ENCODE measurements at places on chromosomes 1 and 21. TPM values are rescaled to one million over a fixed set of nuclear protein-coding genes. Genes with fewer than 3 reads are reported as not detected.

Gene TFF3
- 1.00 TPM for total RNA-seq

GRCh38 chr1:154759196-154759595 is 110.9 kb downstream of the KCNN3 start:
- no peak for DNase-seq

GRCh38 chr1:28895896-28896608 is 18.3 kb upstream of the EPB41 start:
- DNase-seq, result no peak

DNA sequence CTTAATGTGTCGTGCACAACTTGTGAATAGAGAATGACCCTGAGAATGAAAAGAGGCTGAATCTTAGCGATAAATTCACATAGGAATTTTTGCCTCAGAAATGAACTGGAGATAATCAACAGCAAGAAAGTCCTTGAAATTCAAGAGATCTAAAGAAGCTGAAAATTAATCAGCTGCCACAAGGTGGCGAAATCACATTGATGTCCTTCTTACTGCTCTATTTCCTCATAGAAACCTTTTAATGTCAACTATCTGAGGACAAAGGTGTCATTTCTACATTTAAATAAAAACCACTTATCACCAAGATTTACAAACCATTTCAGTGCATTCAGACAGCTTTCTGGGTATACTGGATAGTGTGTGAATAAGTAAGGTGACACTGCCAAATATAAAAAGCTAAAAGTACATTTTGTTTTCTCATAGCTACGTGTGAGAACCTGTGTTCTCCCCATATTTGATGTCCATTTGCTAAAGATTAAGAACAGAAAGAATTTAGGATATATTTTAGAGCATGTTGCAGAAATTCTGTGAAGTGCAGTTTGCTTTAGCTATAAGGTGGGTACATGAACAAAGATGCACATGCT is 485.3 kb upstream of the PTBP2 start:
- DNase-seq, result no peak

DNA sequence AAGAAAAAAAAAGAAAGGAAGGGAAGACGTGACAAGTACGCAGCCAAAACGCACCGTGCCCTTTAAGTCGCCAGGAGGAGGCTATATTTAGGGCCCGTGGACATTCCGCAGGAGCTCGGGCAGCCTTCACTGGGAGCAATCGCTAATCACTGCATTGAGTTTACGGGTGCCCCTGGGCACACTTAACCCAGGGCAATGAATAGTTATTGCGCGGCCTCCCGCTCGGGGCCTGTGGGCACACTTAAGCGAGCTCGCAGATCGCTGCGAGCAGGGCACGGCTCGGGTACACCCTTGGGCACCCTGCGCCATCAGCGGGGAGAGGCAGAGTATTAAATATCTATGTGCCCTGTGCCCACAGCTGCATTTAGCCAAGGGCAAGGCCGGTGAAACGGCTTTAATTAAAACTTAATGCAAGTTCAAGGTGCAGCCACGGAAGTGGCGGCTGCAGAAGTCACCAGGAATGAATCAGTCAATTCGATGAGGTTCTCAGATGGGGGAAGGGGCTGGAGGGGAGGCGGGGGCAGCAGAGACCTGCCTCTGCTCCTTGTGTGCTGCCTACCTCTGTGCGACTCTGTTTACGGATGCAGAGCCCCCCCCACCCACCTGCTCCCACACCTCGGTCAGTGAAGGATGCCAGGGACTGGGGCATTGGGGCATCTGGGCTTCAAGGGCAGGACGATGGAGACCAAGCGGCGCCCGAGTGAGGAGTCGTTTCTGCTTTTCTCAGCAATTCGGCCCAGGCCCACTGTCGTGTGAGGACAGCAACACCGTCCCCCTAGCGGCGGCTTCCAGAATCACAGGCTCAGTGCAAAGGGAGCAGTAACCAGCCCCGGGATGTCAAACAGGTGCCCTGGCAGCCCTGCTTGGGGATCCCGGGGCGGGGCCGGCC is 51.8 kb upstream of the TARDBP start:
- peak; percentile 91 for DNase-seq

Gene KISS1
- total RNA-seq, result not detected

- DNase-seq, result no peak
Measured at GRCh38 chr1:170932236-170932635, 3.1 kb upstream of the MROH9 start.

- no peak for DNase-seq
Measured at GRCh38 chr21:23127973-23128372, 2129.8 kb downstream of the NCAM2 start.

Gene IFNAR2
- 8.7 TPM for total RNA-seq

DNA sequence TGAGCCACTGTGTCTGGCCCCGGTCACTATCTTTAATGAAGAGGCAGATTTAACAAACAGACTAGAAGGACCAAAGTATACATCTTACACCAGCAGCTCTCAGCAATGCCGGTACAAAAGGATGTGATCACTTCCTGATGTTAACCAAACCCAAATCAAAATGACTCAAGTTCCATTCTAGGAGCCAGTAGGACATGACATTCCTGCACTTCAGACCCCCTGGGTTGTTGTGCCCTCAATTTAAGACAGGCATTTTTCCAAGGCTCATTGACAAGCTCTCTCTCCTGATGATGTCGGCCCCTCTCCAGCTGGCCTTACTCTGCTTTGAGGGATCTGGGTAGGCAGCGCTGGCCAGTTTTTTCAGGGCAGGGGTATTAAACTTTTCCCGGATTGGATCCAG is 35.1 kb downstream of the YARS1 start:
- DNase-seq, result no peak

- DNase-seq, result no peak
Measured at GRCh38 chr1:156703336-156703735, 2.0 kb downstream of the CRABP2 start.

GRCh38 chr1:7608628-7609305 is 162.3 kb upstream of the VAMP3 start:
- no peak for DNase-seq

DNA sequence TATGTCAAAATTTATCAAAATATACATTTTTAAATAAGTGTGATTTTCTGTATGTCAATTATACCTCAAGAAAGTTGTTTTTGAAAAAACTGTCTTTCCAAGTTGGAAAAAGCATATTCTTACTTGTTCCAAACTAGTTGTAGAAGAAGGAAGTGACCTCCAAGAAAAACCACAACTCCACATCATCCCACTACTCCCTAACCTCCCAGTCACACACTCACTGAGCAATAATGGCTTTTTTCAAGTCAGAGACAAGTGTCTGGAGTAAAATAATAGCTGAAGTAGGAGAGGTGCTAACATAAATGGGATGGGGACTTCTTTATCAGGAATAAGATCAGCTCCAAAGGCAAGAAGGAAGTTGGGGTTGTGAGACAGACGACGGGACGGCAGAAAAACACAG is 13.4 kb downstream of the EPRS1 start:
- DNase-seq, result no peak

Gene SPRR2B
- total RNA-seq, result not detected

- no peak for DNase-seq
Measured at GRCh38 chr1:44072204-44072603, 40.9 kb upstream of the SLC6A9 start.

DNA sequence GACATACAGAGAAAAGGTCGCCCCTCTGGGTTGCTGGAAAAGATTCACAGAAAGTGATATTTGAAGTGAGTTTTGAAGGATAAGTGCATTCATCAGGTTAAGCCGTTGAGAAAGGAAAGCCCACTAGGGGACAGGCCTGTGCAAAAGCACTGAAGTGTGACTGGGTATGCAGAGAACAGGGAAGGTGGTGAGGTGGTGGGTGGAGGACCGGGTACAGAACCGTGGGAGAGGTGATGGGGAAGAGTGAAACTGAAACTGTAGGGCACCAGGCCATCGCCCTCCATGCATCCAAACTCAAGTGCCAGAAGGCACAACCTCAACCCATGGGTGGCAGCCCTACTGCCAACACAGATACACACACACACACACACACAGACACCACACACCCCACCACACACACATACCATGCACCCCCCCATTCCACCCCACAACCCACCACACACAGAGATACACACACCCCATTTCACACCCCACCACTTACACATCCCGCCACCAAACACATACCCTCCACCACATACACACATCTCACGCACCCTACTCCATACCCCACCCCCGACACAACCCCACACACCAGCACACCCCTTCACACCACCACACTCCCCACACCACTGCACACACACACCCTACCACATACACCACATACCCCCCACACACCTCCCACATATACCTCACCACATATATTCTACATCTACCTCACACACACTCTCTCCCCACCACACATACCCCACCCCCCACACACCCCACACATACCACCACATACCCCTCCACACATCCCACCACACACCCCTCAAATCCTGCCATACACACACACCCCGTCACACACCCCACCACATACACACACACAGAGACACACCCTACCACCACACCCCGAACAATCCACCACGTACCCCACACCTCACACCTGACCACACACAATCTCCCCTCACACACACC is 59.0 kb downstream of the TSEN15 start:
- DNase-seq, result no peak

Gene CNR2
- not detected for total RNA-seq

- no peak for DNase-seq
Measured at GRCh38 chr1:183838221-183838620, 33.3 kb downstream of the RGL1 start.

DNA sequence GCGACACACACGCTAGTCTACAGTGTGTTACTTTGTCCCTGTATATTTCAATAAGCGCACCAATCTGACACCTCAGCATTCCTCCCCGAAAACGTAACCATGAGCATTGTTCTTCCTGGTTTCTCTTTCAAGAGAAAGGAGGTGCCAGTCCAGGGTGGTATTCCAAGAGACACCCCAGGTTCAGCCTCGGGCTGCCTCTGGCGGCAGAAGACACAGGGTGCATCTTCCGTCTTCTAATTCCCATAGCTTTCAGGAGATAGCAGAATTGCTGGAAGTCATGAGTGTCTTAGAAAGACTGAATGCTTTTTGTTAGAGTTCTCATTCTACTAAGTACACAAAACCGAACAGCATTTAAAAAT is 15.9 kb upstream of the RGS8 start:
- no peak for DNase-seq

GRCh38 chr1:172874950-172875349 is 175.8 kb downstream of the TNFSF18 start:
- no peak for DNase-seq

GRCh38 chr1:232969799-232970198 is 19.4 kb downstream of the NTPCR start:
- no peak for DNase-seq

DNA sequence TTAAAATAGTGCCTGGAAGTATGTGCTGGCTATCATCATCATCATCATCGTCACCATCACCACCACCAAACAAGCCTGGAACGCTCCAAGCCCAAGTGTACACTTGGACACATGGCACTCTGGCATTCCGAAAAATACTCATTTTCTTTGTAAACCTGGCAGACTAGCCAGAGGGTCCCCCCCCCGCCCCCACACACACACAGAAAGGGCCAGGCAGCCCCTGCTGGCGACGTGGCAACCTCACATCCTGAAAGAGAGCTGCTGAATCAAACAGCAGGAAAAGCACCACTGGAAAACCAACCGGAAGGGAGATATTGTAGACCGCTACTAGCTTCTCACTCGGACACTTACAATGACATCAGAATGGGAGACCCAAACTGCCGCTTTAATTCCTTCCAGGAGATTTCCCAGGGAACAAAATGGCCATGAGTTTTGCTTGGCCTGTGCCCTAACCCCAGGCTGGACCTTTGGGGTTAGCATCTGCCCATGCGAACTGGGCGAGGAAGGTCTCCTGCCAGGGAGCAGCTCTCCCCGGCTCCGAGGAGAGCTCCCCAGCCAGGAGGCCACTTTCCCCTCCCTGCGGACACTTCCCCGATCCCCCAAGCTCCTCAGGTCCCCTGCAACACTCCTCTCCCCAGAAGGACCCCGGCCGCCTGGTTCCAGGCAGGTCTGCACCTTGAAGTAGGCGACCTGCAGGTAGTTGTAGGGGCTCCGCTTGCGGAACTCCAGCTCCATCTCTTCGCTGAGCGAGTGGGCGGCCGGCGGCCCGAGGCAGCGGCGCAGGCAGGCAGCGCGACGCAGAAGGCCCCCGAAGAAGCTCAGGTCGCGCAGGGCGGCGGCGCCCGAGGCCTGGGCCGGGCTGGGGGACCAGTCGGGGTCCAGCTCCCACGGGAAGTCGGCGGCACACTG is 742 bp downstream of the P3H1 start:
- DNase-seq, result peak; percentile 64

Gene SPRR3
- not detected for total RNA-seq

- no peak for DNase-seq
Measured at GRCh38 chr1:86370601-86371022, 25.5 kb downstream of the ODF2L start.

Gene RYR2
- total RNA-seq, result 744 TPM

DNA sequence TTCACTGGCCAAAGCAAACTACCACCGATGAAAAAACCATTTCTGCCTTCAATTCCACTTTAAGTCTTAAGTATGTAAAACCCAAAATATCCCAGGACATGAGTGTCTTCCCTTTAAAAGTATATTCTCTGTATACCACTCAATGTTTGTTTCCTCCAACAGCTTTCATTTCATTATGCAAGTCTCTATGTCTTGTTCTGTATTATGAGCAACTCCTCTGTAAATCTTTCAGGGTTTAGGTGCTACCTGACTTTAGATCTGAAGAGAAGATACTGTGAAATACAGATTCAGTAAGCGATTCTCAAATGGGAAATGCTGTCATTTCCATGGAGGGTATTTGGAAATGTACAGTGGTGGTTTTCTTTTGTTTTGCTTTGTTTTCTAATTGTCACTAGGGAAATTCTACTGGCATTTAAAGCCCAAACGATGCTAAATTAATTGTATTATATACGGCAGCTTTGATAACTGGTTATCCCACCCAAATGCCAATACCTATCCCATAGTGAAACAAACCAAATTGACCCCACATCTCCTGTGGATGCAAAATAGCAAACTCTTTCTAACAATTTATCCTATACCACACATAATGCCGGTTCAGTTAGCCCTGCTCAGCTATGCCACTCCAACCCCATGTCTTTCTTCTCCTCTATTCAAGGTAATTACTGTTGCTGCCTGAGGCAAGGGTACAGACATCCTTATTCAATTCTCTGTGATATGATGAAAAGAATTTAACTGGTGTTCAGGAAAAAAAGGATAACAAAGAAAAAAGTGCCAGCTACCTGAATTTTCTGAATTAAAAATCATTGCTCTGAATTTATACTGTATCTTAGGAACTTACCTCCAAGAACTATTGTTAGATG is 182.8 kb downstream of the EIF4G3 start:
- DNase-seq, result no peak

Gene GPR157
- total RNA-seq, result 49.4 TPM

- DNase-seq, result no peak
Measured at GRCh38 chr1:215923129-215923824, 356.2 kb downstream of the KCTD3 start.
